ENCODE measurements at places on chromosomes 12 and 14.

DNA sequence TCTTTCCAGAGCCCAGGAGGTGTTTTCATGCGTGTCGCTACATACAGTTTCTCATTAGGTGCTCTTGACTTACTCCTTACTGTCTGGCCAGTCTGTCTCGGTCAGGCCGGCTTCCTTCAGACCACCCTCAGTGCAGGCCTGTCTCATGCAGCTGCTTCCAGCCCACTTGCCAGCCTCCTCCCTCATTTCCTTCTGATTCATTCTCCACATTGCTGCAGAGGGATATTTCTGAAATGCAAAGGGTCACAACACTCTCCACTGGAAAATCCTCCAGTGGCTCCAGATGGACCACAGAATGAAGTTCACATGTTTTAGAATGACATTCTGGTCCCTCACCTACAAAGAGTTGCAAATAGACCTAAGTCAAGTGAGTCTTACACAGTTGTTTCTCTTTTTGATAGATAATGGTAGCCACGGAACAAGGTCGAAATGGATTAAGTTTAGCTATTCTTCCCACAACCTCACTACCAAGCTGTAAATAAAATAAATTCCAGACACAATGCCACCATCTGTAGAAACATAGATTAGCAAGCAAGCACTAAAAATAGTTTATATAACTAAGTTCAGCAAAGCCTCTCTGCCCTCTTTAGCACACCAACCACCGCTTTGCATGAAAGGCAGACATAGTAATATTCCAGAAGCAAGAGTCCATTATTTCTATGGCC, 146.9 kb downstream of the ESR2 start:
- DNase-seq = no peak

DNA sequence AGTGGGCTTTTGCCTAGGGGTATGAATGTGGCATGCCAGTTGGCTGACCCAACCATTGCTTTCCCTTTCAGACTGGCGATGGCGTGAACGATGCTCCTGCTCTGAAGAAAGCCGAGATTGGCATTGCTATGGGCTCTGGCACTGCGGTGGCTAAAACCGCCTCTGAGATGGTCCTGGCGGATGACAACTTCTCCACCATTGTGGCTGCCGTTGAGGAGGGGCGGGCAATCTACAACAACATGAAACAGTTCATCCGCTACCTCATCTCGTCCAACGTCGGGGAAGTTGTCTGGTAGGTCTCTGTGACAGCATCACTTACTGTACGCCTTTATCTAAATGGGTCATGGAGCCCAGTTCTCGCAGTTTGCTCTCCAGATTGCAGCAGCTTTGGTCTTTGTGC, 61.1 kb downstream of the ATP2A2 start:
- DNase-seq = no peak

- no peak for DNase-seq
Observed at GRCh38 chr14:24064091-24064795, 7.1 kb upstream of the CPNE6 start.

DNA sequence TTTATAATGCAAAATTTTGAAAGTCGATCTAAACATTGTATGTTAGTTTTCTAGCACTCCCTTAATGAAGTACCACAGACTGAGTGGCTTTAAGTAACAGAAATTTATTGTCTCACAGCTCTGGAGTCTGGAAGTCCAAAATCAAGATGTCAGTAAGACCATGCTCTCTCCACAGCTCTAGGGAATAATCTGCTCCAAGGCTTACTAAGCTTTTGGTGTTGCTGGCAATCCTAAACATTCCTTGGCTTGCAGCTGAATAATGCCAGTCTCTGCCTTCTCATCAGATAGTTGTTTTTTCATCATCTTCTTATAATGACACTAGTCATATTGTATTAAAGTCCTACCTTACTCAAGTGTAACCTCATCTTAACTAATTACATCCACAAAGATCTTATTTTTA, 102.2 kb downstream of the RASSF9 start:
- no peak for DNase-seq

GRCh38 chr12:58342736-58343135, 401.4 kb downstream of the ATP23 start:
- no peak for DNase-seq

GRCh38 chr12:114664651-114665320, 19.2 kb downstream of the TBX3 start:
- DNase-seq = no peak
